A549 treated with DMSO at 1 μM for 4 hours (cell line): ENCODE measurements at places on chromosomes 1 and 21. TPM values are rescaled to one million over a fixed set of nuclear protein-coding genes. Genes with fewer than 3 reads are reported as not detected.

Gene C8B
- total RNA-seq: not detected in 5 replicates

Gene CCDC24
- total RNA-seq: 5.8 to 6.8 TPM (median 6.7 TPM) in 5 replicates

Gene TSSK3
- total RNA-seq: 0.09 to 0.37 TPM in 2 of 5 replicates, not detected in the others

Gene CLCC1
- total RNA-seq: 12.2 to 19.6 TPM (median 18.6 TPM) in 5 replicates

Gene ANGPTL7
- total RNA-seq: not detected in 5 replicates

Gene CLCNKB
- total RNA-seq: 0.05 to 0.08 TPM (median 0.06 TPM) in 3 of 5 replicates, not detected in the others

Gene DCST1
- total RNA-seq: not detected in 5 replicates

Gene SEC22B
- 8.0 to 9.5 TPM (median 8.4 TPM) in 5 replicates for total RNA-seq

Gene ITLN1
- not detected in 5 replicates for total RNA-seq

Gene PEA15
- 190 to 235 TPM (median 206 TPM) in 5 replicates for total RNA-seq

Gene VHLL
- total RNA-seq: not detected in 5 replicates

Gene PDPN
- not detected in 5 replicates for total RNA-seq

Gene GSTM1
- not detected in 5 replicates for total RNA-seq

Gene GUCA2A
- not detected in 5 replicates for total RNA-seq

Gene TRIM62
- total RNA-seq: 2.2 to 2.6 TPM (median 2.5 TPM) in 5 replicates
